ENCODE measurements at places on chromosomes 1 and 21. TPM values are rescaled to one million over a fixed set of nuclear protein-coding genes. Genes with fewer than 3 reads are reported as not detected.

DNA sequence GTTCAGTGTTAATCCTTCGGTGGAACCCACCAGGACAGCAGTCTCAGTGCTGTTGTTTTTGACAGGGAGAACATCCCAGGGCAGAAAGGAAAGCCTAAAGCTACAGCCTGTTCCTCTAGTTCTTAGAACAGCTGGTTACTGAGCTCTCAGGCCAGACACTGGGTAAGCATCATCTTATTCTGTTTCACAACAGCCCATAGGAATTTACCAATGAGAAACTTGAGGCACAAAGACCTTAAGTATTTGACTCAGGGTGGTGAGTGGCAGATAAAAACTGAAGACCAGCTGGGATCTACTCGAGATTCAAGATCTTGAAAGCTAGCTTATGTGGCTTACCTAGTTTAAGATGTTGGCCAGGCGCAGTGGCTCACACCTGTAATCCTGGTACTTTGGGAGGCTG, 9.4 kb upstream of the NEK2 start:
- no peak for DNase-seq

GRCh38 chr21:34337741-34338140, 26.1 kb upstream of the KCNE2 start:
- no peak for DNase-seq

DNA sequence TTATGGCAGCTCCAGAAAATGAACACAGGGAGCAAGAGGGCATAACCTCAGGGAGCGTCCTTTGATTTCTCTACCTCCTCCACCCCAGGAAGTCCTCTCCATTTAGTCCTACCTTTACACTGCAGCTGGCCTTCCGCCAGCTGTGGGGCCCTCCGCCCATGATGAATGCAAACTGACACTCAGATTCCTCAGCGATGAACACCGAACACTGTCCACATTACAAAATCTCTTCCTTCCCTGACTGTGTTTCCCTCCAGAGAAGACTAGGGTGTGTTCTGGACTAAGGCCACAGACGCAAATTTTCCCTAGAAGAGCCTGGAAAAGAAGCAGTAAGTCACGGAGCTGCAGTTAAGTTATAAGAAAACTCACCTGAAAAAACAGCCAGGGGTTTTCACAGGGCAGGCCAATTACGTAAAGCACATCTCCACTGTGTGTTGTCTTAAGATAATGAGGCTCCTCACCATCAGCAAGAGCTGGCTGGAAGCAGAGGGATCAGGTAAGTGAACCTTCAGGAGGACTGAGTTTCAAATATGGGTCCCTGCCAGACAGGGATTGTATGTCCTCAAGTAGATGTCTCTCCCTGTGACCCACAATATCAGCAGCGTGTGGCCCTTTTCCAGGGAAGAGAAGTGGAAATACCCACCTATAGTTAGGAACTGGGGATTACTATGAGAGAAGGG, 46.3 kb upstream of the ATP1B1 start:
- DNase-seq, result no peak

DNA sequence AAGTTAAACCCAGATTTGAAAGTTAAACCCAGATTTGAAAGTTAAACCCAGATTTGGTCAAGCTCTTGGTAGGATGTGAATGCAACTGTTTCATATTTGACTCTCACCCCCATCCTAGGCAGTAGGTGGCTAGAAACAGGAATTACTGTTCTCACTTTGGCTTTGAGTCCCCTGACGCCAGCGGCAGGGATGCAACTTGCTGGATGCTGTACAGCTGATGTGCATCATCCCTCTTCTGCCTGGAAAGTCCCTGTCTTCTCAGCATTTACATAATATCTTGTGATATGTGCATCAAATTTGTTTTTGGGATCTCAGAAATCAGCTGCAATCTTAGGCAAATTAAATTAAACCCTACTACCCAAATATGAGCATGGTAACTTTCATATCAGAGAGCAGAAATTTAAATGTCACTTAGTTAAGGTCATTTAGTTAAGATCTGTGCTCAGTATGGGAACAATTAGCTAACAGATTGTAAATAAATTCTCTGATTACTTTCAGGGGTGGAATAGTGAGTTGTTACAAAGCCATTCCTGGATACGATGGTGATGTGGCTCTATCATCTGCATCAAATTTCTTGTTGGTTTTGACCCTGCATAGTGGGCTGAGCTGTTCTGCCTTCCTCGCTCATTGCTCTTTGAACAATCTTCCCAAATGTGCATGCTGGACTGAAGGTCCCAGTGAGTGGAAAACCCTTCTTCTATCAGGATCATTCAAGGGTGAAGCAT, 6.8 kb upstream of the HAO2 start:
- DNase-seq, result no peak

The PCAT6 gene
- total RNA-seq, result 1.0 TPM

DNA sequence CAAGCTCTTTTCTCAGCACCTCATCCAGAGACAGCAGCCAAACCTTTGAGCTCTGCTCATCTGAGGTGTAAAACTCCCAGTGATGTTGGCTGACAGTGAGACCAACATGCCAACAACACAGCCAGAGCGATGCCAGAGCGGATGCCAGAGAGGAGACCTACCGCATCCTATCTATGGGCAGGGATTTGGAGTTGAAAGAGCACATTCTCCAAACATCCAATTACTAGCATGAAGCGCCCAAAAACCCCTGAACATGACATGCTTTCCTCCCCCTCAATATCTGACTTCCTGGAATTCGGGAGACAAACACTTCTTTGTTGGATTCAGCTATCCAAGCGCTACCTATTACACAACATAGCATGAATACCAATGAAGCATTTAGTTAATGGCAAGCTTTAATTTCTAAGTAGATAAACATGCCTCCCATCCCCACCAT, 23.1 kb upstream of the PAXBP1 start:
- DNase-seq, result no peak

The TFF1 gene
- 0.97 TPM for total RNA-seq

DNA sequence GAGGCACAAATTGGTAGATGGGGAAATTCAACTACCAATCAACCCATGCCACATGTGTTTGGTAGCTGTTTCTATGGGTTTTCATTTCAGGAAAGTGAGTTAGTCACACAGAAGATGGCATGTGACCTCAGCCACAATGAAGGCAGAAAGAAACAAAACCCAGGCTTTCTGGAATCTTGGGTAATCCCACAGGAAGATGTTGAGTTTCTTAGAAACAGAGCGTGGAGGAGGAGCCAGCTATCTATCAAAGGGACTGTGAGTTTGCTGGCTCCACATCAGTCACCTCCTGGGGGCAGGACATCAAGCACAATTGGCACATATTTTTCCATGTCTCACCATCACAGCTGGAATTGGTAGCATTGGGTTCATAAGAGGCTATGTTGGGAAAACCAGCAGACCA, 188.9 kb upstream of the PLXNA2 start:
- no peak for DNase-seq

The SPATA6 gene
- total RNA-seq, result 5.7 TPM

DNA sequence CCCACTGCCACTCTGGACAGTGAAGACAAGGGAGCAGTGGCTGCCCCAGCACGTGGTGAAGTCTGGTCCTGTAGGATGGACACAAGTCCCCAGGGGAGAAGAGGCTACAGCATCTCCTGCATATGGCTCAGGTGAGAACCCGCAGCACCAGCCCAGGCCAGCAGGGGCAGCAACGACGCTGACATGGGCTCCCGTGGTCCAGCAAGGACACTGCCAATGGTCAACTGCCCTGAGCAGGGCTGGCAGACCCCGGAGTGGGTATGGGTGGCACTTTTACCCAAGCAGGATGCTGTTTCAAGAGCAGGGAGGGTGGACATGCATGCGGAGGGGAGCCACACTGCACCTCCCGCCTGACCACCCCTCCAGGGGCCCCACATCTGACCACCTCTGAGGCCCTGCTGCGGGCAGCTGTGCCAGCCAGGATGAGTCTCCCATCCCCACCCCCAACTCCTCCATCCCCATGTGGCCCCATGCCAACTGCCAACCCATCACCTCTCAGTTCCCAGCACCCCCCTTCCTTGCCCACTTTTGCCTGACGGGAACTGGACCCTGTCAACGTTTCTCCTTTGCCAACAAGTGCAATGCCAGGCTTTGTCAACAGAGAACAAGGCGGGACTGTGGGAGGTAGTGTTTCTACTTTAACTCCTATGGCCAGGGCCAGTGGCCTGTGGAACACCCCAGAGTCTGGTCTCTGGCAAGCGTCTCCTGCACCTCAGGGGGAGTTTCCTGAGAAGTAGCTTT, 8.6 kb downstream of the MORN1 start:
- peak; percentile 47 for DNase-seq

The PKN2 gene
- 27.4 TPM for total RNA-seq

DNA sequence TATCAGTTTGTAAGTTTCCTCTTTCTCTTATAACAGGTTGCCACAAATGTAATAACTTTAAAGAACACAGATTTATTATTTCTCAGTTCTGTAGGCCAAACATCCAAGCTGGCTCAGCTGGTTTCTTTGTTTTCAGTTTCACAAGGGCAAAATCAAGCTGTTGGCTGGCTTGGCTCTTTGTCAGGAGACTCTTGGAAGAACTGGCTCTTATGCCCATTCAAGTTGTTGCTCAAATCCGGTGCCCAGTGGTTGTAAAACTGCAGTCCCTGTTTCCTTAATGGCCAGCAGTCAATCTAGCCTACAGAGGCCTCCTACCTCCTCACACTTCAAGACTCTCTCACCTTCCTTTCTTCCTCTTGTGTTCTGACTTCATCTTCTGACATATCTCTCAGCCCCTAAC, 1171.0 kb downstream of the MRPL39 start:
- no peak for DNase-seq

The TNFRSF8 gene
- 39.5 TPM for total RNA-seq

- no peak for DNase-seq
Measured at GRCh38 chr1:58836408-58836807, 52.6 kb upstream of the JUN start.

DNA sequence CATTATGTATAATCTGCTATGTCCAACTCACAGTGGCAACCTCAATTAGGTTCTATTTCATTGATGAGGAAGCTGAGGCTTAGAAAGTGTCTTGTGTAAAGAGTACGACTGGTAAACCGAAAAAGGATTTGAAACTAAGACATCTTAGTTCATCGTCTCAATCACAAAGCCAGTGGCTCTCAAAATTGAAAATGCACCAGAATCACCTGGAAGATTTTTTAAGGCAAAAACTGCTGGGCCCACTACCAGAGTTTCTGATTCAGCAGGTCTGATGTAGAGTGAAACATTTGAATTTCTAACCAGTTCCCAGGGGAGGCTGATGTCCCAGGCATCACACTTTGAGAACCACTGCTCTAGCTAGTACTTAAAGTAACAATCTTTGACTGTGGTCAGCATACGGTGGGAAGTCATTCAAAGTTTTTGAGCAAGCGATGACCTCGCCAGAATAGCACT, 5.2 kb upstream of the LRRC53 start:
- DNase-seq, result no peak

The NIBAN1 gene
- 53.0 TPM for total RNA-seq

The KRTAP7-1 gene
- not detected for total RNA-seq

DNA sequence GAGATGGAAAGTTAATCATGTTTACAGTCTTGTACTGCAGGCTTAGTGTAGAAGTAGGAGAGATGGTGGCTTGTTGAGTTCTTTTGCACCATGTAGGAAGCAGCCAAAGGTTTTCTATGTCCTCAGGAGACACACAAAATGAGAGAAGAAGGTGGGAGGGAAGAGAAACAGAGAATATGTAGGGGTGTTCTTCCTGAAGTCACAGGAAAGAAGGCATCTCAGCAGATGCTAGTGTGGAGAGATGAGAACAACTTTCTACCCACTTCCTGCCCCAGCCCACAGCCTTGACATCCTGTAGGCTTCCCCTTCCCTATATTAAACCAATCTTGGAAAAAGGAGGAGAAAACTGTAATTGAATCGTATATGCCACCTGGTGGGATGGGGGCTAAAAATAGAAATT, 217.0 kb downstream of the S1PR1 start:
- no peak for DNase-seq

- DNase-seq, result no peak
Measured at GRCh38 chr1:99860703-99861102, 10.5 kb downstream of the AGL start.

The RASSF5 gene
- 240 TPM for total RNA-seq

- no peak for DNase-seq
Measured at GRCh38 chr21:16117851-16118590, 388.2 kb downstream of the USP25 start.

DNA sequence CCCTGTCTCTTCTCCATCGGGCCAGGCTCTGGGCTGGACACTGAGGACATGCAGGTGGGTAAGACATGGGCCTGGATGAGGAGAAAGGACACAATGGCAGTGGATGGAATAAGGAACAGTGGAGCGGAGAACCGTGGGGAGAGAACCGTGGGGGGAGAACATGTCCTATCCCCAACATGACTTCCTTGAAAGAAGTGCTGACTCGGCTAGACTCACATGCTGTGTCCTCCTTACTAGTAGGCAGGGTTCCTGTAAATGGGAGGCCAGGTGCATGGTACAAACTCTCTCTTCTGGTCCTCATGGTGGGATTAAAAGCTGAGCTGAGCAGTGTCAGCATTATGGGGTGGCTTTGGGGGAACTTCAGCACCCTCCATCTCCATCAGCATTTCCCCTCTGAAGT, 137.4 kb upstream of the CSF3R start:
- DNase-seq, result no peak

DNA sequence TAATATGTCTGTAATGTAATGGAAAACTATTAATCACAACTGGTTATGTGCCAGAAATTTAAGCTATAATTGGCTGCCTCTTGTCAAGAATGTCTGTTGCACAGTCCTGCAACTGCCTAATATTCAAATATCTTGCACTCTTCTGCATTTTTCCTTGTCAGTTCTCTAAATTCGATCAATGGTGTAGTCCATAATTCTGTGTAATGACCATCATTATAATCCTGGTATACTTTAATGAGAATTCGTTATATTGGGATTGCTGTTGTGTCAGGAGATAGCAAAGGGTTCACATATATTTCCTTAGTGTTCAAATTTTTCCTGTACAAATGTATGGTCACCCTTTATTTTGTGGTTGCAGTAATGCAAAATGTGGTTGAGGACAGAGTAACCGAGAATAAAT, 4.8 kb downstream of the NTNG1 start:
- DNase-seq, result no peak

GRCh38 chr1:154574716-154575115, 7.1 kb downstream of the CHRNB2 start:
- no peak for DNase-seq

DNA sequence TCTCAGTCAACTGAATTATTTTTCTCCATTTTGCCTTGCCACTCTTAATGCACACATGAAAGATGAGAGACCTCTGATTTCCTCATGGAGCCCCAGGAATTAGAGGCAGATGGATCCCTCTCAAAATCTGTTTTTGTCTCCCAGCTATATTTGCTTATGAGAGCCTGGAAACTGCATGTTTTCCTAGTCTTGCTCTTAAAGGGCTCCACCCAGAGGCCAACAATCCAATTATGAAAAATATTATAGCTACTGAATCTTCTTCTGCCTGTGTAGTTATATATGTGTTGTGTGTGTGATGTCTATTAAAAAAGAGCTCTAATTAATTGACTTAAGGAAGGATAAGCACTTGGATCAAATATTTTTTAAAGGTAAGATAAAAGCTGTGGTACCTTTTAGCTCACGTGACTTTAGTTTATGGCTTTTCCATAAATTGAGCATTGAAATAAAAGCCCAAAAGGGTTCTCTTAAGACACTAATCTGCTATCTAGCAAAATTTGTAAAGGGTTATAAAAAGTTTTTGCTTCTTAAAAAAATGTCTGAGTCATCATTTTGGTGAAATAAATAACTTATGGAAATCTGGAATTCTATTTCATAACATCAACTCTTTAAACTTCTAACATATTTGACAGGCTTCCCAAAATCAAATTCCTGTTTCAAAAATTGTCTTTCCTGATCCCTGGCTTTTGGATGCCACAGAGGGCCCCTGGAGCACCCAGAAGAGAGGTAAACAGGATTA, 31.2 kb upstream of the TSPEAR start:
- no peak for DNase-seq

The C1orf226 gene
- 0.26 TPM for total RNA-seq

GRCh38 chr1:180053594-180054567, 99.3 kb downstream of the CEP350 start:
- DNase-seq, result no peak

- DNase-seq, result no peak
Measured at GRCh38 chr1:226111883-226112261, 49.4 kb downstream of the H3-3A start.

Data from activated T-cell treated with anti-CD3 and anti-CD28 coated beads, Interleukin-2, amount 50 U/mL, for 72 hours (primary cell).